ENCODE measurements at places on chromosomes 7 and 10. TPM values are rescaled to one million over a fixed set of nuclear protein-coding genes. Genes with fewer than 3 reads are reported as not detected.

The CALML3 gene
- not detected for total RNA-seq

The EPO gene
- not detected for total RNA-seq

- peak; percentile 85 for DNase-seq
These were observed 7.0 kb downstream of the NAT16 start for GRCh38 chr7:101172854-101173751.

The AKR1C2 gene
- total RNA-seq: 15.5 TPM

The PAPSS2 gene
- total RNA-seq: 23.2 TPM

DNA sequence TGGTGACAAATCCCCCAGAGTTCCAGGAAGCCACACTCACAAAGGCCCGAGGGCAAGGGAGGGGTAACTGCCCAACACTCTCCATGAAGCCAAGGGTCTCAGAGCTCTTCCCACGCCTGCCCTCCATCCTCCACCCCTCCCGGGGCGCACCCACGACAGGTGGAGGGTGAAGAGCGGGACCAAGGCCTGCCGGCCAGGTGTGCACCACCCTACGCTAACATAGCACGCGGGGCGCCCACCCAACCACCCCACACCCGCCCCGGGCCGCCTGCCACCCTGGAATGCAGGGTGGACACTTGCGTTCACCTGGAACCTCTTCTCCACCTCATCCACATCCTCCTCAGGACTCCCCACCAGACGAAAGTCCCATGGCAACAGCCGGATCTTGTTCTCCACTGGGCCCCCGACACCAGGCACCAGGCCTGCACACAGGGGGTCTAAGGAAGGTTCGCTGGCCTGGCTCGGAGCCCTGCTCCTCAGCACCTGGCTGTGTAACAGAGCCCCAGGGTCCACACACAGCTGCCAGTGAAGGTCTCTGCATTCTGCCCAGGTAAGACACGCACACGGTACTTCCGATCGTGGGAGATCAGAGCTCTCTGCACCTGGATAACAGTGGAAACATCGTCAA lies 32.7 kb downstream of the MAD1L1 start:
- no peak for DNase-seq

DNA sequence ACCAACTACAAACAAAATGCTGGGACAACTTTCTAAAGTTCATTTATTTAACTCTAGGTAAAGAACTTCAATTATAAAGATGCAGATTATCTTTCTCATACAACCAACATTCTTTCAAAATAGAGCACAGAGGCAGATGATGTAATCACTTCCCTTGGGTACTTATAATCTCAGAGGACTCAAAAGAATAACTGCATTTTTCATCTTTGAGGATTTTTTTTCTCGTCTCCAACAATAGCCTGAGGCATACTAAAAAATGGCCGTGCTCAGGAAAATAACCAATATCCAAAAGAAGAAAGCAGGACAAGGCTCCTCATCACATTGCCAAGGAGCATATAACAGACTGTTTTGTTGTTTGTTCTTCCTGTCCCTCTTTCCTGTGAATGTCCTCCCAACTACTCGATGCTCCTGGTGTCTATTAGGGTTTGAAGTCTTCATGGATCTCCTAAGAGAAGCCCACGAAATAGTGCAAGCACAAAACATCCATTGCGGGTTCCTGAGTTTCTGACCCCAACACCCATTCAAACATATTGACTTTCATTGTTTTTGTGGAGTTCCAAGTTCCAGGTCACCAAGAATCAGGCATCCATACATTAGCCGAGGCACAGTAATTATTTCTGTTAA lies 182.9 kb downstream of the SORCS1 start:
- DNase-seq: no peak

DNA sequence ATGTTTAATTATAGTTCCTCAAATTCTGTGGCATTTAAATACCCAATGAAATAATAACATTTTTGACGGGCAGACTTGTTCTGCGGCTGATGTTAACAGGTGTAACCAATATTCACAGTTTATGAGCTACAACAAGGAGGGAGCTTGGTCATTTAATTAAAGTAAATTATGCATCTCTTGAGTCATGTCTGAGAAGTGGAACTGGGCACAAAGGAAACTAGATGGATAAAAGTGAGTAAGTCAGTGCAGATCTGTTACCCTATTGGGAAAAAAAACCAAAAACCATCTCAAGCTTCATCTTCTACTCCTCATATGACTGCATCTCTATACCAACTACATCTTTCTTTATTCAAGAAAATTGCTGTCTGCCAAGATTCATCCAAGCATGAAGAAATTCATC lies 24.0 kb downstream of the ANKRD22 start:
- no peak for DNase-seq

The RNF32 gene
- 1.9 TPM for total RNA-seq

The FAM24B gene
- total RNA-seq: not detected

DNA sequence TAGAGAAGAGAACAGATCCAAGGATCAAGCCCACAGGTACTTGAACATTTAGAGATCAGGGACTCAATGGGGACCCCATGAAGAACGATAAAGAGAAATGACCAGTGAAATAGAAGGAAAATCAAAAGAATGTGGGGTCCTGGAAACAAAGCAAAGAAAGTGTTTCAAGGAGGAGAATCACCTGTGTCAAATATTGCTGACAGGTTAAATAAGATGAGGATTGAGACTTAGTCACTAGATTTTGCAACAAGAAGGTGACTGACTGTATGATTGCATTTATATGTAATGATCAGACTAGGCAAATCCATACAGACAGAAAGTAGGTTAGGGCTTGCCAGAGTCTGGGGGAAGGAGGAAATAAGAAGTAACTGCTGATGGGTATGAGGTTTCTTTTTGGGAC lies 254.9 kb upstream of the NPY start:
- DNase-seq: no peak

The HECW1 gene
- not detected for total RNA-seq

Measured in HT-29 (cell line).